ENCODE measurements at places on chromosomes 16 and 17. TPM values are rescaled to one million over a fixed set of nuclear protein-coding genes. Genes with fewer than 3 reads are reported as not detected.
A peak's percentile ranks its signal among the peaks of the same experiment; 100 is the strongest.

- no peaks in the 10 kb centered on the region for H3K36me3 ChIP-seq
- H3K27me3 ChIP-seq, result no peaks in the 10 kb centered on the region
- peaks cover 8% of the 10 kb centered on the region for H3K4me1 ChIP-seq
- H3K27ac ChIP-seq, result no peak overlapping the region
- DNase-seq, result no peak
Observed at GRCh38 chr16:14205666-14206065, 134.5 kb downstream of the MRTFB start.

- H3K27ac ChIP-seq, result no peak overlapping the region
- H3K36me3 ChIP-seq, result no peaks in the 10 kb centered on the region
- DNase-seq, result no peak
- peaks cover 15% of the 10 kb centered on the region for H3K4me1 ChIP-seq
- peaks cover 10% of the 10 kb centered on the region for H3K27me3 ChIP-seq
- no peak overlapping the region for H3K4me3 ChIP-seq
Observed at GRCh38 chr17:30210901-30211300, 24.6 kb downstream of the SLC6A4 start.

DNA sequence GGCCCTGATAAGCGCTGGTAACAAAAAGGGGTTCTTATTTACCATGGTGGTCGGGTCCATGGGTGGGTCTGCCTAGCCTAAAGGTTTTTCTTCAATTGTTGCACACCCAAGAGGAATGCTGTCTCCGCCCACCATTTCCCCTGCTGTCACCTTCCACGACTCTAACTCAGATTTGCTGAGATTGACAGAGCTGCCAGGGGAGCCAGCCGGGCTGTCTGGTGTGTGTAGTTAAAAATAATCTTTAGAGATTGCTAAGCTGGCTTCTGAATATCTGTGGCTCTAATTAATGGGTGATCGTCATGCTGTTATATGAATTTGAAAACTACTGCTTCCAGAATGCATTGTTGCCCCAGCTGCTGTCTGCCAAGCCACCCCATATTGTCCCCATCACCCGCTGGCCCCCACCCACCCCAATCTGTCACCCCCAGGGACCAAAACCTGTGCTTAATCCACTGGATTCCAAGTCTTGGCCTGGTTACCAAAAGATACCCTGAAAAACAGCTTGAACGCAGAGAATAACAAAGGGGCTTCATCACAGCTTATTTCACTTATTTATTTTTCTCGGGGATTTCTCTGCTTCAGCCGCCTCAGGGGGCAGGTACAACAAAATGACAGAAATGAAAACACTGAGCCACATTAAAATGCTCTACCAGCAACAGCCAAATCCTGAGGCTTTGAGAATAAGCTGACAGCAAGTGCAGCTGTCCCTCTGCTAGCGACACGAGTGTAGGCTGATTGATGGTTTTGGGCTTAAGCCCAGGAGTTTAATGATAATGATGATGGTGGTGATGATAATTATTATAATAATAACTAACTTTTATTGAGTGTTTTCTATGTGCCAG, 46.1 kb upstream of the NLK start:
- H3K4me1 ChIP-seq, result no peaks in the 10 kb centered on the region
- H3K4me3 ChIP-seq, result no peak overlapping the region
- H3K36me3 ChIP-seq, result no peaks in the 10 kb centered on the region
- no peak for DNase-seq
- H3K27me3 ChIP-seq, result peaks cover 22% of the 10 kb centered on the region

DNA sequence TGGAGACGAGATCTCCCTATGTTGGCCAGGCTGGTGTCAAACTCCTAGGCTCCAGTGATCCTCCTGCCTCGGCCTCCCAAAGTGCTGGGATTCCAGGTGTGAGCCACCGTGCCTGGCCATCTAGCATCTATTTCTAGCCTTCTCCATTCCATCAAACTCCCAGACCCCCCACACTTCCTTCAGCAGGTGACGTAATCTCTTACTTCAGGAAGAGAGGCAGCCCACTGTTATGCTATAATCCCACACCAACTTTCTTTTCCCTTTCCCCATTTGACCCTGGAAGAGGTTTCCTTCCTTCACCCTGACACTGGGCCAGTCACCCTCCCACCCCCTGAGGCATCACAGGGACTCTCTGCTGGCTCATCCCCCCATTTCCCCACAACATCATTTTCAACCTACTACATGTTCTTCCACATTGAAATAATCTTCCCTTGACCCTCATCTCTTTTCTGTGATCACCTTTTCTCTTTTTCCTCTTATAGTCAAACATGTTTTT, 7.6 kb downstream of the ITGA2B start:
- H3K36me3 ChIP-seq, result no peaks in the 10 kb centered on the region
- DNase-seq, result no peak
- no peak overlapping the region for H3K4me3 ChIP-seq
- H3K4me1 ChIP-seq, result peaks cover 11% of the 10 kb centered on the region
- H3K27ac ChIP-seq, result no peak overlapping the region

- H3K27ac ChIP-seq, result no peak overlapping the region
- H3K4me1 ChIP-seq, result no peaks in the 10 kb centered on the region
- no peak overlapping the region for H3K4me3 ChIP-seq
- no peaks in the 10 kb centered on the region for H3K27me3 ChIP-seq
Observed at GRCh38 chr16:63776437-63776836, 1345.4 kb downstream of the CDH11 start.

DNA sequence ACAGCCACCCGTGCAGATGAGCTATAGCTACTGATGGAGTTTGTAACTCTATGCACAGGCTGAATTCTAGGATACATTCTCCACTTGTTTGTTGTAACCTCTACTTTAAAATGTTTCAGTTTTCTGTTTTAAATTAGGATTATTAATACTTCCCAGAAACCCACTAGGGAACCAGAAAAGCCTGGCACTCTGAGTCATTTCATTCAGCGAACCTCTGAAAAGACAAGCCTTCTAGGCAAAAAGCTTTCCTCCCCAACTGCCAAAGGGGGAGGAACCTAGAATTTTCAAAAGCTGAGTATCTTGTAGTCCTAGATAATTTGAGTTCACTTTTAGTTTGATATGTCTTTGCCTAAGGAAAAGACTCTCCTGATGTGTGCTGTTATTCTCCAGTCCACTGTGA, 43.2 kb downstream of the GOSR1 start:
- no peak overlapping the region for H3K4me3 ChIP-seq
- peaks cover 11% of the 10 kb centered on the region for H3K4me1 ChIP-seq
- H3K27me3 ChIP-seq, result no peaks in the 10 kb centered on the region
- peaks cover 6% of the 10 kb centered on the region for H3K36me3 ChIP-seq

DNA sequence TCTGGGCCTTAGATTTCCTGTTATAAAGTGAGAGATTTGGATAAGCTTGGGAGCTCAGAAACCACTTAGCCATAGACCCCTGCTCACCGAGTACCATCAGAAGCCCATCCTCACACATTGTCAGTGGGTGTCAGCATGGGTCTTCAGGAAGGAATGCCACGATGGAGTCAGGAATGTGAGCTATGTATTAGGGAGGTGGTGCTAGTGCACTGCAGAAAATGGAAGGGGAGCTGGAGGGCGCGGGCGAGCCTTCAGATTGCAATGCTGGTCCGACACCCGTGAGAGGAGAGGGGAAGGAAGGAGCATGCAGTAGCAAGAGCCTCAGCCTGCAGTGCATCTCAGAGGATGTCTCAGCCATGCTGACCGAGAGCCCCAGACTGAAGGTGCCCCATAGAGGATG, 294.5 kb downstream of the FOXL1 start:
- no peak overlapping the region for H3K27ac ChIP-seq
- no peak for DNase-seq
- H3K27me3 ChIP-seq, result peaks cover 10% of the 10 kb centered on the region

DNA sequence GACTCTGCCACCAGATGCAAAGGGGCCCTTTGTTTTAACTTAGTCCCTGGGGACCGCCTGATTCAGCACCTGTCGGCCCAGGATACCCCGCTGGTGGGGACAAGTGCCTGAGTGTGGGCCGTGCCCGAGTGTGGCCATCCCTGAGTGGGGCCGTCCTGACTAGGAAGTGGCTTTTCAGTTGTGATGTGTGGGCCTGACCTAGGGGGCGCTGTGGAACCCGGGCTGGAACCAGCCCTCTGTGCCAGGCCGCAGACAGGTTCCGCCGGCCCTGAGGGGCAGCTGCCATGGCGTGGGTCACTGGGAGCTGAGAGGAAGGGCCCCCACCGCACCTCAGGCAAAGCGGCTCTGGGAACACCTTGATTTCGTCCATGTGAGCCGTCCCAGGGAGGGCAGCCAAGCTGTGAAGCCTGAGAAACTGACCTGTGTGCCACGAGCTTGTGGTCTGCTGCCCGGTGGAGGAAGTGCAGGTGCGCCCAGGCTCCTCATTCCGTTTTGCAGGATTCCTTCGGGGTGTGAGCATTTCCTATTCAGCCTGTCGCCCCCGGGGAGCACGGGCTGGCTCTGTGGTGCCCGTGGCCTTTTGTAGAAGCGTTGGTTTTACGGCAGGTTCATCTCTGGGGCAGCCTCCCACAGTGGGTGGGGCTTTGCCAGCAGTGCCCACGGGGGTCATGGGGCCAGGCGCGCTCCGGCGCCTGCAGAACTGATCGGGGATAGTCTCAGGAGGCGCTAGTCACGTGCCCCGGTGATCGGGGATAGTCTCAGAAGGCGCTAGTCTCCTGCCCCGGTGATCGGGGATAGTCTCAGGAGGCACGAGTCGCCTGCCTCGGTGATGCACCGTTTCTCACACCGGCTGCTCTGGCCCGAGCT, 5.3 kb downstream of the RPL13 start:
- H3K4me1 ChIP-seq, result peaks cover 51% of the 10 kb centered on the region
- H3K4me3 ChIP-seq, result peak overlapping the region; percentile 58
- DNase-seq, result peak; percentile 60
- H3K27ac ChIP-seq, result no peak overlapping the region
- no peaks in the 10 kb centered on the region for H3K27me3 ChIP-seq

- no peaks in the 10 kb centered on the region for H3K36me3 ChIP-seq
- no peak for DNase-seq
- H3K4me1 ChIP-seq, result no peaks in the 10 kb centered on the region
Observed at GRCh38 chr17:40209404-40210093, 9.6 kb upstream of the WIPF2 start.

- DNase-seq, result no peak
- H3K27ac ChIP-seq, result no peak overlapping the region
- no peak overlapping the region for H3K4me3 ChIP-seq
- no peaks in the 10 kb centered on the region for H3K4me1 ChIP-seq
- no peaks in the 10 kb centered on the region for H3K36me3 ChIP-seq
- no peaks in the 10 kb centered on the region for H3K27me3 ChIP-seq
Observed at GRCh38 chr16:83023640-83024039, 396.9 kb downstream of the CDH13 start.

DNA sequence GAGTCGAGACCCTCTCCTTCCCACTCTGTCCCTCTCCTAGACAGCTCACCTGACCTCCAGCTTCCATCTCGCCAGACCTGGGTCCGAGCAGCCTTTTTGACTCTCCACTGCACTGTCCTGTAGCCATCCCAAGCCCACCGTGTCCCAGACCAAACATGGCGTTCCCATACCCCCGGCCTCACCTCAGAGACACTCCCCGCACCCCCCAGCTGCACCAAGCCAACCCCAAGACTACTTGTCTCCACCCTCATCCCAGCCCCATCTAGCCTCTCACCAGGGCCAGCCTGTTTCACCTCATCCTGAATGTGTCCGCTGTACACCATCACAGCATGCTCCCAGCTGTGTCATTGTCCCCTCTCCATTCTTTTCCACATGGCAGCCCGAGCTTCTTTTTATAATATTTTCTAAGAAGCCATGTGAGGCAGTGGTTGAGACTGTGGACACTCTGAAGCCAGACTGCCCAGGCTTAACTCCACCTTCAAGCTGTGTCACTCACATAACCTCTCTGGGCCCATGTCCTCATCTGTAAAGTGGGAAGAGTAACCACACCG, 1.5 kb downstream of the MYO15A start:
- H3K4me1 ChIP-seq, result no peaks in the 10 kb centered on the region
- H3K4me3 ChIP-seq, result no peak overlapping the region
- H3K27me3 ChIP-seq, result no peaks in the 10 kb centered on the region

- DNase-seq, result no peak
- peaks cover 8% of the 10 kb centered on the region for H3K4me1 ChIP-seq
- no peak overlapping the region for H3K4me3 ChIP-seq
- no peaks in the 10 kb centered on the region for H3K36me3 ChIP-seq
Observed at GRCh38 chr16:78306361-78306760, 206.9 kb downstream of the WWOX start.

- no peaks in the 10 kb centered on the region for H3K27me3 ChIP-seq
- no peak for DNase-seq
- H3K27ac ChIP-seq, result no peak overlapping the region
- H3K36me3 ChIP-seq, result peaks cover 9% of the 10 kb centered on the region
- peaks cover 13% of the 10 kb centered on the region for H3K4me1 ChIP-seq
- no peak overlapping the region for H3K4me3 ChIP-seq
Observed at GRCh38 chr16:80735846-80736245, 68.6 kb downstream of the CDYL2 start.

GRCh38 chr16:78744796-78745107, 645.3 kb downstream of the WWOX start:
- H3K4me1 ChIP-seq, result peaks cover 35% of the 10 kb centered on the region
- H3K4me3 ChIP-seq, result no peak overlapping the region
- no peak for DNase-seq
- no peaks in the 10 kb centered on the region for H3K27me3 ChIP-seq
- H3K36me3 ChIP-seq, result peaks cover 2% of the 10 kb centered on the region
- no peak overlapping the region for H3K27ac ChIP-seq

GRCh38 chr17:33086041-33086440, 94.4 kb downstream of the SPACA3 start:
- H3K4me3 ChIP-seq, result no peak overlapping the region
- no peaks in the 10 kb centered on the region for H3K36me3 ChIP-seq
- H3K27me3 ChIP-seq, result peaks cover 43% of the 10 kb centered on the region
- no peak for DNase-seq
- no peaks in the 10 kb centered on the region for H3K4me1 ChIP-seq

DNA sequence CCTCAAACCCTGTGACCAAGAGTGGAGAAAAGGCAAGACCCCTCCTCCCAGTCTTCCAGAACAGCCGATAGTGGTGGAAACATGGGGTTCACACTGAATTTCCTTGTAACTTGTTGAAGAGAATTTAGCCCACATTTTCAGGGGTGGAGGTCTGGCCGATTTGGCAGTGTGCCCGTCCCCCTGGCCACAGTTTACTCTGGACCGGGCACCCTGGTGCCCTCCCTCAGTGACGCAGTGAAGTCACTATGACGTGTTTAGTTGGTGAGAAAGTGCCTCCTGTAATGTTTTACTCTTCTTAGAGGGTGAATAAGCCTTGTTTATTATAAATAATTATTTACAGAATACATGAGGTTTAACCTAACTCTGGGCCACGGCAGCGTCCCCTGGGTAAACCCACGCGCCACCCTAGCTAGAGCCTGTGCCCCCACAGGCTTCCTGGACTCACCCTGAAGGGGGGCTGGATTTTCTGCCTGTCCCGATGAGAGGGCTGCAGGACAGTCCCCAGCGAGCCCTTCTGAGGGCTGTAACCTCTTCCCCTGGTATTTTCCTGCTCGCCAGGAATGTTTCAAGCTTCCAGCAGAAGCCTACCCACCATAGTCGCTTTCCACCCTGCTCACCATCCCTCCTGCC, 316.9 kb downstream of the SEC14L1 start:
- no peaks in the 10 kb centered on the region for H3K27me3 ChIP-seq
- peaks cover 85% of the 10 kb centered on the region for H3K4me1 ChIP-seq
- peak; percentile 54 for DNase-seq
- H3K36me3 ChIP-seq, result peaks cover 21% of the 10 kb centered on the region
- H3K4me3 ChIP-seq, result peak overlapping the region; percentile 97

The B9D1 gene
- total RNA-seq, result 2.4 TPM

The MC1R gene
- total RNA-seq, result 7.6 TPM

The CSH2 gene
- total RNA-seq, result not detected

The SCGB1C2 gene
- not detected for total RNA-seq

The MMD gene
- 35.0 TPM for total RNA-seq

The PIRT gene
- total RNA-seq, result not detected

The TVP23B gene
- 28.1 TPM for total RNA-seq

Measured in activated T-cell treated with anti-CD3 and anti-CD28 coated beads, Interleukin-2, amount 50 U/mL, for 72 hours (primary cell).